ENCODE measurements at places on chromosomes 13 and 19.

- DNase-seq = peak; percentile 43
Observed at GRCh38 chr13:102913914-102914313, 68.1 kb downstream of the ERCC5 start.

DNA sequence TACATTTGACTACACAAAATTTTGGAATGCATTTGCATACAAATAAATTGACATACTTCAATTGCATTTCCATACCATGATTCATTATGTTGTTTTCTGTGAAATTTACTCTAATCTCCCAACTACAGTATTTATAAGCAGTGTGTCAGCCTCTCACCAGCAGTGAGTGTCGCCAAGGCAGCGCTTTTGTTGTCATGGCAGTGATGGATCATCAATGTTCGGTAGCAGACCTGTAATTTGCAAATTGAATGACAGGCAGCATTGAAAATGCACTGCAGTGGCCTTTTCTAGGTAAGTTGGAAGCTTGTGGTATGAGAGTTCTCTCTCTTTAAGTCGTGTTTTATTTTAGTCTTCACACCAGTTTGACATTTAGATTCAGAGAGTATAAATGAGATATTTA is 534.1 kb downstream of the PCDH17 start:
- peak; percentile 69 for DNase-seq

GRCh38 chr13:65882810-65883209 is 1347.3 kb downstream of the PCDH9 start:
- DNase-seq = no peak

GRCh38 chr19:32870981-32871451 is 1.4 kb upstream of the SLC7A9 start:
- peak; percentile 9 for DNase-seq

- DNase-seq = no peak
Observed at GRCh38 chr19:21585281-21585890, 80.0 kb downstream of the ZNF429 start.

Data from spinal cord (tissue), 10 donors.